ENCODE measurements at places on chromosomes 7 and 10.

DNA sequence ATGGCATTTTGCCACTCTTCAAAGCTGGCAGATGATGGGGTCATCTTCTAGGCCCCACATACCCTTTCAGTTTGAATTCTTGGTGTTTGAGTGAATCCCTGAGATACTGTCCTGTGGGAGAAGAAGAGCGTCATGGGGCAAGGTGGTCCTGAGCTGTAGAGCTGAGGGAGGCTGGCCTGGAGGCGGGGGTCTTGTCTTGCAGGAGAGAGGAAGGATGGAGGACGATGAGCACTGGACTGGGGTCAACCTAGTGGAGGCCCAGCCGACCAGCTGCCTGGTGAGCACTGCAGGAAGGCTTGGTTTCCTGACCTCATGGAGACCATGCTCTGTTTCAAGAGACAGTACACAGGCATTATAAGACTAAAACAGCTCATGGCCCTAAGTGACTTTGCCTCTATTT lies 114.6 kb downstream of the TACC2 start:
- no peak for DNase-seq

- DNase-seq = no peak
These were observed 114.2 kb downstream of the EBF3 start for GRCh38 chr10:129849853-129850252.

- DNase-seq = no peak
These were observed 223.2 kb downstream of the MAD1L1 start for GRCh38 chr7:2009541-2010001.

DNA sequence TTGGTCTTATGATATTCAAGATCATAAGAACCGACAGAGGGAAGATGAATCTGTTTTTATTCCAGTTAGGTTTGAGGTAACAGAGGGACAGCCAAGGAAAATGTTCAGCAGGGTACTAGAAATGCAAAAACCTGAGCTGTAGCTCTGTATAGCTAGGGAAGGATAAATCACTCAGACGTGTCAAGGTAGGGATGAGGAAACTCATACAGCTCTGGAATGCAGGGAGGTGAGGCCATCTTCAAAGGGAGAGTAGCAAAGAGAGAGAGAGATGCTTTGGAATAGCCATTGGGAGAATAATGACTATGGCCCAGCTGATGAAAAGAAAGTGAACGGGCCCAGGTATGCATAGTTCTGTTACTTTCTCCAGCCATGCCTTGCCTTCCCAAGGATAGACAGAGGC lies 77.8 kb downstream of the PAX2 start:
- no peak for DNase-seq

- DNase-seq = peak; percentile 83
These were observed at the start of gene UPP1 for GRCh38 chr7:48089046-48090003. Gene UPP1, plus strand, starts transcription at chr7:48089265. Its CDS starts 5,519 bp downstream, at chr7:48094784.

GRCh38 chr10:91345716-91346115 lies 64.4 kb upstream of the HECTD2 start:
- no peak for DNase-seq

DNA sequence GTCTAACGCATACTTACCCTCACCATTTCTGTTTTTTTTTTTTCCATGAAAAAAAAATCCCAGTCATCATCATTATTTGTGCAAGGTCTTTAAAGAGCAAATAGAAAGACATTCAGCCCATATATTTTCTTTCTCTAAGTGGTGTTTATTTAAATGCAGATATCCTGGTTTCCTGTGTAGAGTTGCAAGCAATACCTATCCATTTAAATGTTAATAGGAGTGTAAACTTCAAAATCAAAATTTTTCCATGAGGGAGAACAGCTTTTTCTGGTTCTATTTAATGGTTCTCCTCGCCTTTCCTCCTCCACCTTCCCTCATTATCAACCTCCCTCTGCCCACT lies 120.1 kb upstream of the AGK start:
- no peak for DNase-seq

- DNase-seq = no peak
These were observed 61.6 kb upstream of the MRLN start for GRCh38 chr10:59814878-59815277.

DNA sequence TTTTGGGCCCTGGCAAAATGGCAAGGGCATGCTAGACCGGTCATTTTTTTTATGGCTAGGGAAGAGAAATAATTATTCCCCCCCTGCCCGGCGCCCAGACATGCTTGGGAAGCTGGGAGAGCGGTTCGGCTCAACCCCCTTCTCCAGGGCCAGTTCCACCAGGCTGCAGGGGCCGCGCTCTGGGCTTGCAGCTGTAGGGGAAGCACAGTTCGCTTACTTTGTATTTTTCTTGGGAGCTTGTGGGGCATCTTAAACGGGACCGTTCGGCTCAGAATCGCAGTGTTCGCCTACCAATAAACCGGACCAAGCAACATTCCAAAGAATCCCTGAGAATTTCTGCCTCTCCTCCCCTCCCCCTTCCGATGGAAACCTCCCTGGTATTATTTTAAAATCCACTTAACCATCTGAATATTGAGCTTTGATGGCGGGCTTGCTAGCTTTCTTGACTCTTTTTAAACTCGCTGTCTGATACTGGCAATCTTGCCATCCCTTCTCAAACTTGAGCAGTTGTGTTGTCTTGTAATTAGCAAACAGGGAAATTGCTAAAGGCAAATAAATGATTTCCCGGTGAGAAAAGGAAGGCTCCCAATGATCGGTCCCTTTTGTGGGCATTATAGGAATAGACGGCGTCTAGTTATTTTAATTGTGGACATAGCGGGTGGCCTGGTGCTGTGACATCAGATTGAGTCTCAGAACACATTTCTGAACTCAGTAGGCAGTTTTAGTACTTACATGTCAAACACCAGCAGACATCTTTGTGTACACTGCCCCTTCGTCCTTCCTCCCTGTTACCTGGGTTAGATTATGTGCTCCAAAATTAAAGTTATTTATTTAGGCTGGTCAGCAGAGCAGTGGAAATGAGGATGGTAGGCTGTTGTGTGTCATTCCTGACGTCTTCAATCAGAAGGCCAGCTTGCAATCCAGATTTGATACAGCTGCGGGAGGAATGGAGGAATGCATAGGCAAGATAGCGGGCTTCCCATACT lies 3.4 kb downstream of the TCF7L2 start:
- DNase-seq = no peak

DNA sequence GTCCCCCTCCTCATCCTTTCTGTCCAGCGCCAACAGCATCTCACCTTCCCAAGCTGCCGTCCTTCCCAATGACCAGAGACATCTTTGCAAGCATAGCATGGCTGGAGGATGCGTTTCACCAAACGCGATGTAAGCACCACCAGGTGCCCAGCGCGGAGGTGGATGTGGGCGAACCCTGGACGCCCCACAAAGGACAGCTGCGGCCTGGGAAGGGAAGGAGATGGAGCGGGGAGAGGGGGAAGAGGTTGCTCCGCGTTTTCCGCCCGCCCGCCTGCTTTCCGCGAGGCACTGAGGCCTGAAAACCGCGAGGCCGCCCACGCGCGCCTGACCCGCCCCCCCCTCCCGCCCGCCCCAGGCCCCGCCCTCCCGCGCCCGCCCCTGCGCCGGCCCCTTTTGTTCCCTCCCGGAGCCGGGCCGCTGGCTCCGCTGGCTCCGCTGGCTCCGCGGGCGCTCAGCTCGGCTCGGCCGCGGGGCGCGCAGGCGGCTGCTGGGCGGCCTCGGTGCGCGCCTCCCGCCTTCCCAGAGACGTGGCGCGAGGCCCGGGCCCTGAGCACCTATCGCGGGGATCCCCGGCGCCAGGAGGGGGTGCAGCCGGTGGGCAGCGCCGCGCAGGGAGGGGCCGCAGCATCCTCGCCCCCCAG lies at the start of gene CLIP2:
Gene CLIP2 (plus strand): TSS at position 390 of the 641 bp plus-strand sequence. CDS start 28,140 bp downstream, outside the sequence.
- DNase-seq = peak; percentile 54

DNA sequence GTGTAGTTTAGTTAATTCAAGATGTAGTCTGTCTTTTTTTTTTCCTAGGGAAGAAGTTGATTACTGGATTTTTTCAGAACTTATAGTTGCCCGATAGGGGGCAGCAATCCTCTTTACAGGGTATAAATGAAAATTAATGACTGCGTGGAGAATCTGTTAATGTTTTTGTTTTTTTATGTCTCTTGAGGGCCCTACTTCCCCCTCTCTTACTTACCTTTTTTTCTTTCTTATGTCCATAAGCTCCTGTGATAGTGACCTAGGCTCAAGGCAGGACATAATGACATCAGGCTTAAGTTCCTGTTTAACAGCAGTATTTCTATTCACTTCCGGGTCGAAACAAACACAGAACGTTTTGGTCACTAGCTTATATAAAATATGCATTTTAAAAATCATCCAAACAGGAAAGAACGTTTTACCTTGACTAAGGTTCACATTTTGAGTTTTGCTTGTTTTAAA lies 18.8 kb downstream of the CDC123 start:
- no peak for DNase-seq

- DNase-seq = no peak
These were observed 122.4 kb upstream of the NPS start for GRCh38 chr10:127426746-127427145.

GRCh38 chr7:139080905-139081304 lies 28.6 kb downstream of the ZC3HAV1 start:
- DNase-seq = no peak

DNA sequence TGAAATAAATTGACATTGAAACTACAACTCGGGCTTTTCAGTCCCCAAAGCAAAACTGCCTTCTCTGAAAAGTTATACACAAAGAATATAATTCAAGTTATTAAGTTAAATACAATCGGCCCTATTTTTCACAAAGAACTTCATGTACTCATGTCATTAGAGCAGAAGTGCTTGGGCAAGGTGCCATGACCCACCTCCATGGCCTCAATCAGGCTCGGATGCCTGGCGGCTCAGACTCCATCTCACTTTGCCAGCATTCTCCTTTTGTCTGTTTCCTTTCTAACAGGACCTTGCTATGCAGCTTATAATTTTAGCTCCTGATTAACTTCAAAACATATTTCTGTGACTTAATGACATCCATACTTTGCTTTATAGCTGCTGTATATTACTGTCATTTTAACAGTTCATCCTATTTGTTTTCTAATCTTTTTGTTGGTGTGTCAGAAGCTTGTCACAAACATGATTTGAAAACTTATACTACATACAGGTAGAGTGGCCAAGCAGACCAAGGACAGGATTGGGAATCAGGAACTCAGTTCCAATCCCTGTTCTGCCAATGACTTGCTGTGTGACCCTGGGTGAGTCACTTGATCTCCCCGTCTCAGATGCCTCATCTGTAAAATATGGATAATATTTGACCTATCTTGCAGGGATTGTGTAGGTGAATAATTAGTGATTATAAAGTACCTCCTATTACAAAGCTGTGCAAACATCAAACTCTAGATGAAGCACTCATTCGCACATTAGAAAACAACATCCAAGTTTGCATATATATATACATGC lies 60.8 kb upstream of the ITGA8 start:
- no peak for DNase-seq

DNA sequence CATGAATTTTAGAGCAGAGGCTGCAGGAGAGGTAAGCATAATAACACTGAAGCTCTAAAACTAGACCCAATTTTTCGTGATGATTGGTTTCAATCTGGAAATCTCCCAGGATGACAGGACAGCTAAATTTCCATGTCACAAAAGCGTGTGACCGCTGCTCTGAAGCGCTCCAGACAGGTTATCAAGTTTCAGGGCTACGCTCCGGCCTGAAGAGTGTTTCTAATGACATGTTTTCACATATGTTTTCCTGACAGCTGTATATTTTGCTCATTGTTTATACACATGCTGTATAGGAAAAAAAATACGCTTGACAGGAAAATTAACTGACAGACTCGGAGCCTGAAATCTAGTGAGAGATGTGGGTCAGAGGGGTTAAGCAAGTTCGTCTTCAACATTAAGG lies 219.8 kb upstream of the BMPER start:
- DNase-seq = no peak

- no peak for DNase-seq
These were observed 41.1 kb downstream of the COBL start for GRCh38 chr7:51275532-51275931.

DNA sequence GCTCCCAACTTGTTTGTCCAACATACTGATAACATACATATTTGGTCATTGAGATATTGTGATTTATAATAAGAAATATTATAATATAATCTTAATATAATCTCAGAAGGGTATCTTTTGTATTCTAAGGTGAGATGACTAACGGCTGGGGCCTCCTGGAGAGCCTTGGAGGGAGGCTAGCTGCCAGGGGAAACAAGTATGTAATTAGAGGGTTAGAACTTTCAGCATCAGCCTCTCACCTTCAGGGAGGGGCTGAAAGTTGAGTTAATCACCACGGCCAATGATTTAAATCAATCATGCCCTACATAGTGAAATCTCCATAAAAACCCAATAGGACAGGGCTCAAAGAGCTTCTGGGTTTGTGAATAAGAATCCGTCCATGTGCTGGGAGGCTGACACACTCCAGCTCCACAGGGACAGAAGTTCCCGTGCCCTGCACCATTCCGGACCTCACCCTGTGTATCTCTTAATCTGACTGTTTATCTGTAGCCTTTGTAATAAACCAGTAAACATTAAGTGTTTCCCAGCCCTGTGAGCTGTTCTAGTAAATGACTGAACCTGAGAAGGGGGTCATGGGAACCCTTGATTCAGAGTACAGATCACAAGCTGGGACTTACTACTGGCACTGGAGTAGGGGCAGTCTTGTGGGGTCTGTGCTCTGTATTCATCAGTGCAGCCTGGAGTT lies 86.3 kb upstream of the STEAP1B start:
- DNase-seq = no peak

GRCh38 chr10:3136336-3136735 lies 36.2 kb downstream of the PITRM1 start:
- DNase-seq = no peak

GRCh38 chr7:106731646-106732444 lies 70.9 kb upstream of the CCDC71L start:
- no peak for DNase-seq

DNA sequence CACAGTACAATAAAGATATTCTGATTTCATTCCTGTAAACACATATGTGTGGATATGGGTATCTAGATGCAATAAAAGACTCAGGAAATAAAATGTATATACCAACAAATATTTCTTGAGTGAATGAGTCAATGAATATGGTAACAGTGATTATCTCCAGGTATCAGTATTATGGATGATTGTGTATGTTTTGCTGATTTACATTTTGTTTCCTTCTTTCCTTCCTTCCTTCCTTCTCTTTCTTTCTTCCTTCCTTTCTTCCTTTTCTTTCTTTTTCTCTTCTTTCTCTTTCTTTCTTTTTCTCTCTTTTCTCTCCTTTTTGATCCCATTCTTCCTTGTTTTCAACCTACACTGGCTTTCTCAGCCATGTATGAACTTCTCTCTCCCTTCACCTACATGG lies 85.3 kb upstream of the DLX6 start:
- DNase-seq = no peak

DNA sequence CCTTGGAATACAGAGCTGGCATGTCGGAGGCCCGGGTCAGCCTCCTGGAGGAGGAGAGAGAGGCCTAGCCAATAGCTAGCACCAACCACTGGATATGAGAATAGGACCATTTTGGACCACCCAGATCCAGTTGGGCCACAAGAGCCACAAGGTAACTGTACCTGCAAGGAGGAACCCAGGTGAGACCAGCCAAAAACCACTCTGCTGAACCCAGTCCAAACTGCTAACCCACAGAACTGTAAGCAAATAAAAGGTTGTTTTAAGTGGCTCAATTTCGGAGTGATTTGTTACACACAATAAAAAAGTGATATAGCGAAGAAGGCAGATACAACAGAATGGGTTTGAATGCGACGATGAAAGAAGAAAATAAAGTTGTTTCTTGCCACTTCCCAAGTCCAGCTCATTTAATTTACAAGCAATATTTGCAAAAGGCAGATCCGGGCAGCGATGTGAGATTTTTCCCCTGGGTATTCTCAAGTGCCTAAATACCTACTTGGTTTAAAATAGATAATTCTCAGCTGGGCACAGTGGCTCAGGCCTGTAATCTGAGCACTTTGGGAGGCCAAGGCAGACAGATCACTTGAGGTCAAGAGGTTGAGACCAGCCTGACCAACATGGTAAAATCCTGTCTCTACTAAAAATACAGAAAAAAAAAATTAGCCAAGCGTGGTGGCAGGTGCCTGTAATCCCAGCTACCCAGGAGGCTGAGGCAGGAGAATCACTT lies 23.1 kb downstream of the ZNF467 start:
- DNase-seq = no peak

Data from stimulated activated CD8-positive, alpha-beta memory T cell treated with anti-CD3 and anti-CD28 coated beads, Interleukin-4, amount 100 ng/mL, for 1 hour (primary cell).